Large intestine (tissue), 12 donors: ENCODE measurements at places on chromosomes 13 and 19.

GRCh38 chr13:96984051-96984508 is 10.2 kb downstream of the OXGR1 start:
- peak; percentile 86 for DNase-seq

- DNase-seq, result no peak
Observed at GRCh38 chr19:5445561-5446055, 9.6 kb upstream of the ZNRF4 start.

- no peak for DNase-seq
Observed at GRCh38 chr13:62033934-62034333, 618.3 kb upstream of the PCDH20 start.

GRCh38 chr19:4570916-4571304 is 11.4 kb upstream of the SEMA6B start:
- no peak for DNase-seq
